ENCODE measurements at places on chromosomes 12 and 14. TPM values are rescaled to one million over a fixed set of nuclear protein-coding genes. Genes with fewer than 3 reads are reported as not detected.

- no peaks in the 10 kb centered on the region for H3K27me3 ChIP-seq
- no peak for DNase-seq
- H3K36me3 ChIP-seq: peaks cover 18% of the 10 kb centered on the region
Measured at GRCh38 chr12:58914457-58914856, 5.8 kb downstream of the LRIG3 start.

- peaks cover 2% of the 10 kb centered on the region for H3K36me3 ChIP-seq
- no peak overlapping the region for H3K4me3 ChIP-seq
- H3K27me3 ChIP-seq: no peaks in the 10 kb centered on the region
- peak overlapping the region; percentile 21 for H3K27ac ChIP-seq
Measured at GRCh38 chr14:93702946-93703345, 85.3 kb downstream of the PRIMA1 start.

Gene PRB2
- not detected for total RNA-seq

- H3K4me1 ChIP-seq: peaks cover 10% of the 10 kb centered on the region
- peaks cover 24% of the 10 kb centered on the region for H3K27me3 ChIP-seq
- H3K27ac ChIP-seq: no peak overlapping the region
- no peaks in the 10 kb centered on the region for H3K36me3 ChIP-seq
- no peak for DNase-seq
Measured at GRCh38 chr12:116697716-116698115, 40.2 kb downstream of the SPRING1 start.

DNA sequence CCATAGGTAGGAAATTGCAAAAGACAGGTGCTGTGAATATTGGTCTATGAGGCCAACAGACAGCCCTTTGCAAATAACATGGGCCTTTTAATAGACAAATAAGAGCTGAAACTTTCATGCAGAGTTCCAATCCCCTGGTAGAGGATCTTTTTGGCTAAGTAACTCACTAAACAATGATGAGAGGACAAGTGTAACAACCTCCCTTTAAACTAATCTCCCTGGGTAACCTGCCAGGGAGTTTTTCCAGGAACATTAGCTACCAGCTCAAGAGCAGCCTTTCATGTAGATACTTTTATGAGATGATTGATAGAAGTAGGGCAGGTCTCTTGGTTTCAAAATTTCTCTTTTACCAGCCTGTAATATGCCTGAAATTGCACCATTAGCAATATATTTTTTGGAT is 13.8 kb upstream of the CACNA1C start:
- H3K36me3 ChIP-seq: no peaks in the 10 kb centered on the region
- H3K4me1 ChIP-seq: peaks cover 14% of the 10 kb centered on the region
- no peak overlapping the region for H3K4me3 ChIP-seq
- H3K27ac ChIP-seq: no peak overlapping the region
- DNase-seq: no peak
- H3K27me3 ChIP-seq: peaks cover 73% of the 10 kb centered on the region

GRCh38 chr12:110340706-110341105 is 59.7 kb downstream of the ATP2A2 start:
- no peak overlapping the region for H3K4me3 ChIP-seq
- no peaks in the 10 kb centered on the region for H3K27me3 ChIP-seq
- peaks cover 54% of the 10 kb centered on the region for H3K36me3 ChIP-seq
- peak overlapping the region; percentile 54 for H3K27ac ChIP-seq

DNA sequence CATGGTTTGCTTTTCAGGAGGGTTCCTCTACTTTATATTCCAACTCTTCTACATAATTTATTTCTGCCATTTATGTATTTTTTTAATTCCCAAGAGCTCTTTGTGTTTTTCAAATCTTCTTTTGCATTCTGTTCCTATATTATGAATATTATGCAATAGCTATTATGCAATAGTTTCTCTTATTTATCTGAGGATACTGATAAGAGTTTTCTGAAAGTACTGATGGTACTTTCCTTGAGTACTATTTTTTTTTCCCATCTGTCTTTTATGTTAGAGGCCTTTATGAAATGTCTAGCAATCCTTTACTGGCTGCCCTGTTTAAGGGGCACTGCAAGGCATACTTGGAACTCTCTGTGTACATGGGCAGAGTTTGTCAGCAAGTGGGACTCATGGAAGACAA is 93.4 kb downstream of the SLC41A2 start:
- no peak overlapping the region for H3K27ac ChIP-seq
- no peaks in the 10 kb centered on the region for H3K27me3 ChIP-seq
- H3K4me1 ChIP-seq: peaks cover 4% of the 10 kb centered on the region
